ENCODE measurements at places on chromosomes 13 and 19.

DNA sequence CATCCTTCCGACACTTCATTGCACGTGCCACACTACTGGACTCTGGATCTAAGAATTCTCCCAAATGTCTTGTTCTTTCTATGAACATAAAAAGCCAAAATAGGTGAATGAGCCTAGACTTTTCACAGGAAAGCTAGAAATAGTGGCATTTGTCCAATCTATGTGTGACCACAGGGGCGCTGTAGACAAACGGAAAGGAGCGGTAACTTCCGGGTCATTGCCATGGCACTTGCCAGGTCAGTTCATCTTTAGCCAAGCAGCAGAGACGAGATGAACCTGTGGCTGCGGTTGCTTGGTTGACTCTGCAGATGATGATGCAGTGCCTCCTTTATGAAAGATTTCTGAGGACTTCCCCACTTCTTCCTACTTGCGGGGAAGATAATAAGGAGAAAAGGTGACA lies 65.6 kb downstream of the ADGRE1 start:
- no peak for DNase-seq

DNA sequence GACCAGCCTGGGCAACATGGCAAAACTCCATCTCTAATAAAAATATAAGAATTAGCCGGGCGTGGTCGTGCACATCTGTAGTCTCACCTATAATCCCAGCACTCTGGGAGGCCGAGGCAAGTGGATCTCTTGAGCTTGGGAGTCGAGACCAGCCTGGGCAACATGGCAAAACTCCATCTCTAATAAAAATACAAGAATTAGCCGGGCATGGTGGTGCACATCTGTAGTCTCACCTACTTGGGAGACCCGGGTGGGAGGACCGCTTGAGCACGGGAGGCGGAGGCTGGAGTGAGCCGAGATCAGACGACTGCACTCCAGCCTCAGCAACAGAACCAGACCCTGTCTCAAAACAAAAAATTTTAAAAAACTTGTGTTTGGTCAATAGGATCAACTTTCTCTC lies 7.7 kb downstream of the SLC25A30 start:
- no peak for DNase-seq

DNA sequence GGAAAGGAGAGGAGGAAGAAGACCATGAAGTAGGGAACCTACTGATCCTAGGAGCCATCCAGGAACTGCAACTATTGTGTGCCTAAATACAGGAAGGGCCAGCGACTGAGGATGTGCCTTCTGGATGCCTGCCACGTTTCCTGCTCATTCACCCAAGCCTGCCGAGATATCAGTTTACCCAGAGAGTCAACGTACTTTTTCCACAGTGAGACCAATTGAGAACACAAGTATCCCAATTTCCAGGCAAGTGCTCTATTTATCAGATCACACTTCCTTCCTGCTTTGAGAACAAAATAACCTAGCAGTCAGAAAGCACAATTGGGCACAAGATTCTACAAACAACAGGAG lies 122.4 kb downstream of the AKAP11 start:
- DNase-seq, result no peak

DNA sequence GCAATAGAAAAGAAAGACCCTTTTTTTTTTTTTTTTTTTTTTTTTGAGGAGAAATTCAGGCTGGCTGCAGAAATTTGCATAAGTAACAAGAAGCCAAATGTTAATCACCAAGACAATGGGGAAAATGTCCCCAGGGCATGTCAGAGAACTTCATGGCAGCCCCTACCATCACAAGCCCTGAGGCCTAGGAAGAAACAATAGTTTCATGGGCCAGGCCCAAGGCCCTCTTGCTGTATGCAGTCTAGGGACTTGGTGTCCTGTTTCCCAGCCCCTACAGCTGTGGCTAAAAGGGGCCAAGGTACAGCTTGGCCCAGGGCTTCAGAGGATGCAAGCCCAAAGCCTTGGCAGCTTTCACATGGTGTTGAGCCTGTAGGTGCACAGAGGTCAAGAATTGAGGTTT lies 88.4 kb upstream of the TPP2 start:
- no peak for DNase-seq

- peak; percentile 88 for DNase-seq
Observed at GRCh38 chr19:10580979-10581631, 6.0 kb downstream of the AP1M2 start.

DNA sequence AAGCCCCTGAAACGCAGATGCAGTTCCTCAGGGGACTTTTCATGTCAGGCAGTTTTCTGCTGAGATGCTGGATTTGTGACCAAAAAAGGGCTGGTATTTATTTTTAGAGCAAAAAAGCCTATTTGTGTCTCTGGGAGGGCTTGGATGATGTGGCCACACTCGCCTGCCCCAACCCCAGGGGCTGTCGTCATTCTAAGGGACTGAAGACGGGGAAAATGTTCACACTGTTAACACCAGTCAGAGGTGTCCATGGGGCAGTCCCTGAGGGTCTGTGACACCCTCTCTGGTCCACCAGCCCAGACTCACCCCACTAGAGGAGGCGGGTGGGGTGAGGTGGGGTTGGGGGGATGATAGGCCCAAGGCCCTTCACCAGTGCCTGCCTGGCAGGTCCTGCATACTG lies 15.9 kb upstream of the EPHX3 start:
- DNase-seq, result no peak

- DNase-seq, result no peak
Observed at GRCh38 chr19:33437821-33438671, 64.5 kb downstream of the CEBPG start.
